ENCODE measurements at places on chromosomes 3 and 15.

GRCh38 chr15:29970402-29970695, 112.4 kb upstream of the GOLGA8J start:
- no peak for DNase-seq

- DNase-seq = no peak
Observed at GRCh38 chr3:31345581-31345980, 187.1 kb upstream of the STT3B start.

DNA sequence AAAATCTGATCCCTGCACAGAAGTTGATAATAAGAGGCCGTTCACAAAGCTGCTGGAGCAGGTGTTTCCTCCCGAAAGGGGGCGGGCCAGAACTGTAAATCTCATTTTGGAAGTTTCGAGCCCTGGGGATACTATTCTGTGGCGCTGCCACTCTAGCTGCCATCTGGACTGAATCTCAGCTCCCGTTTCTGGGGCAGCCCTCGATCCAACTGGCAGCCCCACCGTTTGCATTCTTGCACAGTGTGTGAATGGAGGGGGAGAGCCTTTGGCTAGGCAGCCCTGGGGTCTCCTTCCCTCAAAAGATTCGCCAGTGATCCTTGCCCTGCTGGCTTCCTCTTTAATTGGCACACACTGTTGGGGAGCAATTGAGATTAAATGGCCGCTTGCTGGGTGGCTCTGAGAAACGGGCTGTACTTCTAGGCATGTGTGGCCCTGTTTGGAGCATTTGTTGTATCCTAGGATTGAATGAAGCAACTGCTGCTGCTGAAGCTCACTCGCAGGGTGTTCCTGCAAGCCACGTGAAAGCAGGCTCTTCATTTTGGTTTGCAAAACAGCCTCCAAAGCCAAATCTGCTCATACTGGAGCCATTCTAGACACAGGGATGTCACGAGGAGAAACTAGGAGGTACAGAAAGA, 57.2 kb upstream of the TOPAZ1 start:
- no peak for DNase-seq

GRCh38 chr3:109784852-109785631, 447.7 kb upstream of the DPPA4 start:
- no peak for DNase-seq

DNA sequence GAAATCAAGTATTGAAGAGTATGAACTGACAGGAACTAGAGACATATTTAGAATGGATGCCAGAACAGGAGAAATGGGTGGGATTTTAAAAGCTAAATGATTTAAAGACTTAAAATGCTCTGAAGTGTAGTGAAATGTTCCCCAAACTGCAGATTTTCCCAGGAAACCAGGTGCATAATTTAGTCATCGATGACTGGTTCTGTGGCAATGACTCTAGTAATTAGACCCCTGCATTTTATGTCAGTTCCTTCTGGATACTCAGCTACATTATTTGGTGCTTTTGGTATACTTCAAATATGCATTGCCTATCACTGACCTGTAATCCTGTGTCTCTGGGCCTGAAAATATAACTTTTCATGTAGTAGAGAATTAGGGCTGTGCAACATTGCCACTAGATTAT, 16.8 kb downstream of the AGTR1 start:
- no peak for DNase-seq

- DNase-seq = no peak
Observed at GRCh38 chr15:25832158-25832557, 31.0 kb downstream of the ATP10A start.

DNA sequence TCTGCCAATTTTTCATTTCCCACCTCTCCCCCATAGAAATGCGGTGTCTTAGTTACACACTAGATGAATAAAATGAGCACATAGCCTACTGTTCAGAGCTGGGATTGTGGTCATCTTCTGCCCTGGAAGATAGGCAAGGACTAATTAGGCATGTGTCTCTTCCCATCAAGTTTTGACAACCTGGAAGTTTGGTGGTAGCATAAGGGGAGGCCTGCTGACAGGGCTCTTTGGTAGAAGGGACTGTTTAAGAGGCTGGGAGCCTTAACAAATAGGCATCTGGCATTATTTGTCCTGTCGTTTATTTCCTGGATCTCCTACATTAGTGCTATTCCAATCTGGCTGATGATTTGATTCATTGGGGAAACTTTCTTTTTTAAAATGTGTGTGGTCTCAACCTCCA, 512.3 kb downstream of the ZNF385D start:
- no peak for DNase-seq

- DNase-seq = no peak
Observed at GRCh38 chr3:105448338-105448982, 81.8 kb downstream of the ALCAM start.

- DNase-seq = peak; percentile 15
Observed at GRCh38 chr3:195774917-195775316, 36.8 kb downstream of the MUC4 start.

DNA sequence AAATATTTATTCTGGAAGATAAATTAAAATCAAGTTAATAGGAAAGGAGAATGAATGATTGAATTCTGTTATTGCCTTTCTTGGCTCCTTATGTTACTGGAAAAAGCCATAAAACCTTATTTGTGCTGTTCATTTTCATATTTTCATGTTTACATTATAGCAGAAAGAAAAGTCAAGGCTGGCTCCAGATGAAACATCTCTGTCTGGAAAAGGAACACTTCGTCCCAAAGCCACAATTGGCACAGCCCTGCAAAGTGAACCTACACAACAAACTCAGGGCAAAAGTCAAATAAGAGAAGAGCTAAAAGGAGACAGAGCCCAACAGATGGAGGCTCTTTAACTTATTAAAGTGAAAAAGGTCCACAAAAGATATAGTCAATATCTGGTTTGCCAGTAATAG, 73.4 kb downstream of the GTPBP8 start:
- no peak for DNase-seq

GRCh38 chr15:52710050-52710707, 31.0 kb upstream of the ATOSA start:
- no peak for DNase-seq

DNA sequence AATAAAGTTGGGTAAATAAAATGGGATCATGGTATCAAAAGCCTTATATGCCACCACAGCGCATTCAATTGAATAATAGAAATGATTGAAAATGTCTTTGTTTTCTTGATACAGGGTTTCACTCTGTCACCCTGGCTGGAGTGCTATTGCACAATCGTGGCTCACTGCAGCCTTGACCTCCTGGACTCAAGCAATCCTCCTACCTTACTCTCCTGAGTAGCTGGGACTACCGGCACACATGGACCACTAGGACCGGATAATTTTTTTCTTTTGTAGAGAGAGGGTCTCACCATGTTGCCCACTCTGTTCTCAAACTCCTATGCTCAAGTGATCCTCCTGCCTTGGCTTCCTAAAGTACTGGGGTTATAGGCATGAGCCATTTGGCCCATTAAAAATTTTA, 33.8 kb upstream of the BBX start:
- DNase-seq = no peak

DNA sequence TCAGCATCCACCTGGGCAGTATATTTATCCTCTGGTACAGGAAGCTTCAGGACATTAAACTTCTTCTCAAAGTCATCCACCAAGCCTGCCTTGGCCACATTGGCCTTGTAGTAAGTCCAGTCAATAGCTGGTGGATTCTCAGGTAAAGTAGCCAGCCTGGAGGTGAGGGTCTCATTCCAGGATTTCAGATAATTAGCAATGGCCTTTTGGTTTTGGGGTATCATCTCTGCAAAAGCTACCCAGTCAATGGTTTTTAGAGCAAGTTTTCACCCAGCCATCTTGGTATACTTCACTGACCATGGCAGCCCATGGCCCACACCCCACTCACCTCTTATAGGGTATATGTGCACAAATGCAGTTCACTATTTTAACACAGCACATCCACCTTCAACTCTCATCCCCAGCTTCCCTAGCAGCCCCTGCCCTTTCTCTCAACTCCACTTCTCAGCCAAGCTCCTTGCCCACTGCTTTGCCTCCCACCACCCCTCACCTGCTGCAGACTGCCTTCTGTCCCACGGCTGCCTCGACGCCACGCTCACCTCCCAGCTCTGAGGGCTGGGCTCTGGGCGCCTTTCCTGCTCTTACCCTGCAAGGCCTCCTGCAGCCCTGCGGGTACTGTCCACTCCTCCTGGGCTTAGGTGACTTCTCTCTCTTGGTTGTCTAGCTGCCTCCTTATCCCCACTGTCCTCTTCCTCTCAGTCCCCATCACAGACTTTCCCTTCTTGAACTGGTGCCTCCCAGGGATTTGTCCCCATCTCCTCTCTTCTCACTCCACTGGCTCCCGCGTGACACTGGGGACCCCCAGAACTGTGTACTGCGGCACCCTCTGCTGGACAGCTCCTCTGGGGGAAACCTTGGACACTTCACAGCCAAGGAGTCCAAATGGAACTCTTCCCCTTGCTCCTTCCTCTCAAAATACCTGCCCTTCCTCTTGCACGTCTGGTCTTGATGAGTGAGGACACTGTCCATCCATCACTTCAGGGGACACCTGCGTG, 1.7 kb upstream of the TGM5 start:
- no peak for DNase-seq

DNA sequence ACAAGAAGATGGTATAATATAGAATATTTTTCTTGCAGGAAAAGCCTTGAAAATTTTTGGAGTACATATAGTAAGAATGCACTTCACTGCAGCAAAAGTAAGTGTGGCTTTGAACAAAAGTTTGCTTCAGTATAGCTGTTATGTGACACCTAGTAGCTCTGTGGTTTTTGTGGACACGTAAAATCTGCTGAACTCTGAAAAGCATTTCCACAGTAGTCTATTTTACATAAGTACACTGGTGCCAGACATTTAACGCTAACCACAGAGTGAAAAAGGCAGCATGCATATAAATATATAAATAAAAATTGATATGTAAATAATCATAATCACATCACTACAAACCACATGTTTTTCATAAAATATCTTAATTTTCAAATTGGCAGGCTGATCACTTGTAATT, 39.8 kb downstream of the CGGBP1 start:
- no peak for DNase-seq

DNA sequence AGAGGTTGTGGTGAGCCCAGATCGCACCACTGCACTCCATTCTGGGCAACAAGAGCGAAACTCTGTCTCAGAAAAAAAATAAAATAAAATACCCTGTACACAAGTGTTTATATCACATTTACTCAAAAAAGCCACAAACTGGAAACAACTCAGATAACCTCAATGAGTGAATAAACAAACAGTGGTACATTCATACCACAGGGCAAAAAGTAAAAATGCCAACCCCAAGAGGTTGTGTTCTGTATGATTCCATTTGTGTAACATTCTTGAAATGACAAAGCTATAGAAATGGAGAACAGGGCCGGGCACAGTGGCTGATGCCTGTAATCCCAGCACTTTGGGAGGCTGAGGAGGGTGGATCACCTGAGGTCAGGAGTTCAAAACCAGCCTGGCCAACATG, 12.9 kb downstream of the EDC3 start:
- DNase-seq = no peak

- DNase-seq = no peak
Observed at GRCh38 chr3:15899388-15899787, 101.6 kb upstream of the ANKRD28 start.

DNA sequence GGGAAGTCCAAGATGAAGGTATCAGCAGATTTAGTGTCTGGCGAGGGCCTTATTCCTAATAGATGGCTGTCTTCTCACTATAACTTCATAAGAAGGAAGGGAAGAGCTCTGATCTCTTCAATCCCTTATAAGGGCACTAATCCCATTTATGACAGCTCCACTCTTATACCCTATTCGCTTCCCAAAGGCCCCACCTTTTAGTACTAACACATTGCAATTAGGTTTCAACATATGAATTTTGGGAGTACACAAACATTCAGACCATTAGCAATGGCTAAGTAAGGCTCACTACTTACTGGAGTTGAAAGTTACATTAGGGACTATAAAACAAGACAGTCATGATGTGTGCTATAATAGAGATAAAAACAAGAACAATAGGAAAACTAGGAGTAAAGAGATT, 118.9 kb downstream of the NECTIN3 start:
- DNase-seq = no peak

DNA sequence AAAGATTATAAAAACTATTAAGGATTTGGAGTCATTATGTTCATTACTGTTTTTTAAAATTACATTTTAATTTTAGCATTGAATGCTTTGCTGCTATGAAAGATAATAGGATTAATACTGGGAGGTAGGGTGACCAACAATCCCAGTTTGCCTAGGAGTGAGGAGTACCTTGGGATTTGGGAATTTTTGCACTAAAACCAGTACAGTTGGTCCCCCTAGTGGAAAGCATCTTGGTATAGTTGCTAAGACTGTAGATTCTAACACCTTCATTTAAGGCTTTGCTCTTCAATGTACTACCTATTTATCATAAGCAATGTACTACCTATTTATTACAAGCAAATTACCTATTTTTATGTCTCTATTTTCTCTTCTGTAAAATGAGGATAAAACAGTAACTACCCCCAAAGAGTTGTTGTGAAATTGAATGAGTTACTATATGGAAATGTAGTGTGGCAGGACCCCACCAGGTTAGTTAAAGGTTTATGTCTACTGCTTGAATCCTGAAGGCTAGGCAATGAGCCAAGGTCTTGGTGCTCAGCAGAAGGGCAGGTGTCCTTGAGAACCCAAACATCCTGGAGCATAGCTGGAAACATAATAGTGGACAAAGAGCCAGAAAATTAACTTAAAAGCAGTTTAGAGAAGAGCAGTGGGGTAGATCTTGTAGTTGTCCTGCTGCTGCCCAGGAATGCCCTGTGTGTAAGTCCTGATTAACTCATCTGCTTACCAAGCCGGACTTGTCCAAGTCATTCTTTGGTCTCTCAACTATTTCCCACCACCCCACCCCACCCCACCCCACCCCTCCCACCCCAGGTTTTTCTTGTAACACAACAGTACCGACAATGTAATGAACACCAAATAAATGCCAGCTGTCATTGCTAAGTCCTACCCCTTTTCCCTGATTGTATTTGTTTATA, 49.2 kb upstream of the NMD3 start:
- peak; percentile 29 for DNase-seq

- no peak for DNase-seq
Observed at GRCh38 chr15:89908226-89908625, 4.5 kb downstream of the ARPIN start.

- peak; percentile 31 for DNase-seq
Observed at GRCh38 chr3:156693166-156693565, 18.8 kb downstream of the TIPARP start.

DNA sequence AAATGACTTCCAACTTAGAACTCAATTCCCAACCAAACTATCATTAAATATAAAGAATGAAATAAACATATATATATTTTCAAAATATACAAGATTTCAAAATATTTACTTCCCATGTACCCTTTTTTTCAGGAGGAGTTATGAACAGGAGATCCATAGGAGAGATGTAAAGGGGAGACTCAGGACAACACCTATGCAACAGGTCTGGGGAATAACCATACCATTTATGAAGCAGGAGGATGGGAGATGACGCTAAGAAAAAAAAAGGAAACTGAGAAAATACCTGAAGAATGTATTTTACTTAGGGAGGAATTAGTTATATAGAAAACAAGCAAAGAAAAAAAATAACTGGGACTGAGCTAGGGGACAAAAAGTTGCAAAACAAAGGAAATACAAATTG, 23.8 kb downstream of the INTS14 start:
- DNase-seq = no peak

DNA sequence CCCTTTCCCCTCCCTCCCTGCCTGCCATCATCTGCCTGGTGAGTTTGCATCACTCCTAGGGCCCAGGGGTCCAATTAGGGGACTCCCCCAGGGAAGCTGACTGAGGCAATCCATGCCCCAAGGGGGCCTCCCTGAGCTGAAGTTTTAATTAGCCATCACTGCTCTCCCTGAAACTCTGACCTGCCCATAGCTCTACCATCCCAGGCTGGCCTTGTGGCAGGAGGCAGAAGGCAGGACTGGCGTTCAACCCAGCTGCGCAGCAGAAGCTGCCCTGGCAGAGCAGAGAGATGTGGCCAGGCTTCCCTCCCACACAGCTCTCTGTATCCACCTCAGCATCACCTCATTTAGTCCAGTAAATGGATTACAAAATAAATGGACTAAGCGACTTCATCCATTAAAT, 7.7 kb upstream of the C15orf39 start:
- DNase-seq = no peak

Data from SW 1271 (cell line).